ENCODE measurements at places on chromosomes 12 and 14.

DNA sequence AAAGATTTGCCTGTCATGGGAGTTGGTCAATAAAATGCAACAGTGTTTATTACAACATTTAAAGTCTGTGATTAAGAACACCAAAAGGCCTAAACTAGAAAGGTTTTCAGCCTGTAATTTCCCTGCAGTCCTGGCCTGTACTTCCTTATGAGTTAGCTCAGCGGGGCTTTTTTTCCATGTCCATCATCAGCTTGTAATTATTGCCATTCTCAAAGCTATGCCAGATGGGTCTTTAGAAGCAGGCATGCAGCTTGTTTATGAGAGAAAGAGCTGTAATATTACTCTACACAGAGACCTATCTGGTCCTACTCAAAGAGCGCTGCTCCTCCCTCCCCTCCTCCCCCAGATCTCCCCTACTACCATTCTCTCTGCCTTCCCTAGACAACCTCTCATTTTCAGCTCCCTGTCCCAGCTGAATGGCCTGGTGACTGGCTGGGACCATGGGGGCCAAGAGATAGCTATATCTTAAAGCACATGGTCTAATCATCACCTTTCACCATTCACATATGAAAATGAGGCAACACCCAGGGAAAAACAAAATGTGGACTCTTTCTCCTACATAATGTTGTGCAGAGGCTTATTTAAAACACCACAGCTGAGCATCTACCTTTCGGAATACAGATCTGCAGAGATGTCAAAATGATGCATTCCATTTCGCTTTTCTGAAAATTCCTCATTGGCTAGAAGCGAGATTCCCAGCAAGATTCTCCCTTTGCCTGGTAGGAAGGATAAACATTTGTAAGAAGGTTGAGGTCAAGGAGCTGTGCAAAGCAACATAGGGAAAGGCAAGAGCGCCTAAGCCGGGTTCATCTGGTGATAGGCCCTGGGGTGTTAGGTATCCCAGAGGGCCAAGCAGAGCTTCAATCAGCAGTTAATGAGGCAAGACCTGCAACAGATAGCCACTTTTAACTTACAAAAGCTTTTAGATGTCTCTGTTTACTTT is 209.7 kb upstream of the CDKN3 start:
- DNase-seq: no peak

GRCh38 chr14:23613242-23614070 is 22.7 kb upstream of the DHRS2 start:
- DNase-seq: no peak

GRCh38 chr12:64658892-64659481 is 48.7 kb downstream of the RASSF3 start:
- DNase-seq: no peak

GRCh38 chr12:6632026-6632983 is 3.5 kb downstream of the LPAR5 start:
- no peak for DNase-seq

DNA sequence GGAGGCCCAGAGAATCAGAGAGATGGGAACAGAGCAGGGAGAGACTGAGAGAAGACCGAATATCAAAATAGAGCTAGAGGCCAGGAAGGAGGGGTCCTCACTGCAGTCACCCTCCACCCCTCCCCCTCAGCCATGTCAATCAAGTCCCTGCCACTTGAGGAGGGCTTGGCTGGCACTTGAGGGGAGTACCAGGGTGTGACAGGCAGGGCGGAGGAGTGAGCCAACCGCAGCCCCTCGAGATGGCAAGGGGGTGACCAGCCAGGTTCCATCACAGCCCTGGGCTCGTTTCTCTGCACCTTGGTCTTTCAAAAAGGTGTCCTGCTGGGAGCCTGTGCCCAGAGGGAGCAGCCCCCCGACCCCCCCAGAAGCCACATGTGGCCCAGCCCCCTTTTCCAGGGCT is 4.2 kb downstream of the AQP5 start:
- no peak for DNase-seq

DNA sequence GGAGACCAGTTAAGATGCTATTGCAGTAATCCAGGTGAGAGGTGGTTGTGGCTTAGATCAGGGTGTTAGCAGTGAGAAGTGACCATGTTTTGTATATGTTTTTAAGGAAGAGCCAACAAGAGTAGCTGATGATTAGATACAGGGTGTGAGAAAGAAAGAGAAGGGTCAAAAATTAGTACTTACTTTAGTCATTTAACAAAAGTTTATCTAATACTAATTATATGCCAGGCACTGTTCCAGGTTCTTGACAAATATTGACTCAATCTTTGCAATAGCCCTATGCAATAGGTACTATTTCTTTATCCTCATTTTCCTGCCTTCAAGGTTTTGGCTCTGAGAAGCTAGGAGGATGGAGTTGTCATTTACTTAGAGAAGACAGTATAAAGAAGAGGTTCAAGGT is 70.2 kb downstream of the SSPN start:
- no peak for DNase-seq

DNA sequence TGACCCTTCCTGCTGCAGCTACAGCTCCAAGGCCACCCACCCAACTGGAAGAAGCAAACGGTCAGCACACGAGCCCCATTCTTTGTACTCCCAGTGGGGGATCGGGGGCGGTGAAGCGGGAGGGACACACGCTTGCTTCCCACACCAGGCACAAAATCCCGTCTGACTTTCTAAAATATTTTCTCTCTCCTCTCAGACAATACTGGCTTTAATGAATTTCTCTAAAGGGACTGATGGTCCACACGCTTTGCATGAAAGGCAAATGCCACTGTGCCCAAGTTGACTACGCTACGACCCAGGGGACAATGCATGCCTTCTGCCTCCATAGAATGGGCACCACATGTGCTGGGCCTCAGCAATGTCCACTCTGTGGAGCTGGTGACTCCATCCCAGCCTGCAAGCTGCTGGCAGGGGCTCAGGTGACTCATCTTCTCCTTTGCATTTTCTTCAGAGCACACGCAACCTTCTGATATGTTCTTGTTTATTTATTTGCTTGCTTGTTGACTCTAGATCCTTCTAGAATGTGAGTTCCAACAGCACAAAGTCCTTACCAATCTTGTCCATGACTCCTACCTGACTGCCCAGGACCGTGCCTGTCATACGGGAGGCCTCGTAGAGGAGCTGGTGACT is 15.6 kb downstream of the SYNE3 start:
- peak; percentile 86 for DNase-seq

- no peak for DNase-seq
Observed at GRCh38 chr12:52795694-52796428, at the start of gene KRT3. Gene KRT3 (minus strand): TSS chr12:52796117. CDS start chr12:52796042, 75 bp downstream.

GRCh38 chr12:96218989-96219678 is 25.0 kb downstream of the ELK3 start:
- no peak for DNase-seq

- no peak for DNase-seq
Observed at GRCh38 chr12:50375802-50376201, 20.6 kb downstream of the FAM186A start.

GRCh38 chr14:54219261-54220070 is 177.3 kb upstream of the CDKN3 start:
- DNase-seq: no peak

DNA sequence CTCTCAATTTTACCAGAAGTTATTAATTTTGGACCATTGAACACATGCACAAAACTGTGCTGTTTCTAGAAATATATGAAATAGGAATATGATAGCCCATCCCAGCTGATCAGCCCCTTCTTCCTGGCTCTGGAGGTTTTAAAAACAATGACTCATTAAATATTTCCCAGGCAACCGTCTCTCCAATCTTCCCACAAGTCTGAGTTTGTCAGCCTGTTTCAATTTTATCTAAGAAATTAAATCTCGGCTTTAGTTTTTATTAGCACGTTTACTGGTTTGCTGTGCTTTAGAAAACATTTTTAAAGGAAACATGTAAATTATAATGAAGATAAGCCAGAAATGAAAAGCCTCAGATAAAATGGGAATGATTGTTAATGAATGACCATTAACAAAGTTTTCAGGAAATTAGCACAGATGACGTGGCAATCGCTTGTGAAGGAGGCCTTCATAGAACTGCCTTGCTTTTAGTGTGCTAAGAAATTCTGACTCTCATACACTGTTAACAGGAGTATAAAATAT is 89.3 kb upstream of the RAP1B start:
- peak; percentile 92 for DNase-seq

DNA sequence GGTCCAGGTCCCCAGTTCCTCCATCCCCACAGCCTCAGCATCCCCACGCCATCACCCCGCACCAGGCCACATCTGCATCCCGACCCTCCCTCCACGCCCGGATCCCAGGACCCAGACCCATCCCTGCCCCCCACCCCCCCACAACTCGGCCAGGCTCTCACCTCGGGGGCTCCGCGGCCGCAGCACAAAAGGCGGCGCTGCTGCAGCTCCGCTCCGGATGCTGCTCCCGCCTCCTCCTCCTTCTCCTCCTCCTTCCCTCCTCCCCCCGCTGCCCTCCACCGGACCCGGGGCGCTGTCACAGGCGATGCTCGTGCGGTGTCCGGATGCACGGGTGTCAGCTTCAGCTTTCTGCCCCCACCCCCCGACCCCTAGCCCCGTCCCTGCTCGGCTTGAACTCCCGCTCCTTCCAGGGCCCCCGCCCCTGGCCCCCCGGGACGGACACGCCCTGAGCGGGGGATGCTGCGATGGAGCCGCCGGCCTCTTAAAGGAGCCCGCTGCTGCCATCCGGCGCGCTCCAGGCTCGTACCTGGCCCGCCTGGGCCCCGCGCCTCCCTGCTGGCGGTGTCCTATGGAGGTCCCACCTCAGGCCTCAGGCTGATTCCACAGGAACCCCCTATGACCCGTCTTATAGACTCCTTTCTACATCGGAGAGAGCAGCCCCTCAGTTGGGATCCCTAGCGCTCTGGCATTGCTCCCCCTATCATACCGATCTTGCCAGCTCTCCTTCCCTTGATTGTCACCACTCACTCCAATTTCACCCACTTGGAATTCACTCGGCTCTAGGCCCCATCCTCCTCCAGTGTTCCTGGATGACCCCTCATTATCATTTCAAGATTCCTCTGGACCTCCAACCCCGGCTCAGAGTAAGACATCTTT is at the start of gene MAP3K12:
TSS of gene MAP3K12 (minus strand) at position 193 of the 876 bp plus-strand sequence. CDS start 12,067 bp downstream, outside the sequence.
- peak; percentile 51 for DNase-seq

DNA sequence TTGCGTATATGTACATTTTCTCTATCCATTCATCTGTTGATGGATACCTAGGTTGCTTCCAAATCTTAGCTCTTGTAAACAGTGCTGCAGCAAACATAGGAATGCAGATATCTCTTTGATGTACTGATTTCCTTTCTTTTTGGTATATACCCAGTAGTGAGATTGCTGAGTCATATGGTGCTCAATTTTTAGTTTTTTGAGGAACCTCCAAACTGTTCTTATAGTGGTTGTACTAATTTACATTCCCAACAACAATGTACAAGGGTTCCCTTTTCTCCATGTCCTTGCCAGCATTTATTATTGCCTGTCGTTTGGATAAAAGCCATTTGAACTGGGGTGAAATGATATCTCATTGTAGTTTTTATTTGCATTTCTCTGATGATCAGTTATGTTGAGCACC is 44.3 kb downstream of the PELI2 start:
- DNase-seq: no peak

DNA sequence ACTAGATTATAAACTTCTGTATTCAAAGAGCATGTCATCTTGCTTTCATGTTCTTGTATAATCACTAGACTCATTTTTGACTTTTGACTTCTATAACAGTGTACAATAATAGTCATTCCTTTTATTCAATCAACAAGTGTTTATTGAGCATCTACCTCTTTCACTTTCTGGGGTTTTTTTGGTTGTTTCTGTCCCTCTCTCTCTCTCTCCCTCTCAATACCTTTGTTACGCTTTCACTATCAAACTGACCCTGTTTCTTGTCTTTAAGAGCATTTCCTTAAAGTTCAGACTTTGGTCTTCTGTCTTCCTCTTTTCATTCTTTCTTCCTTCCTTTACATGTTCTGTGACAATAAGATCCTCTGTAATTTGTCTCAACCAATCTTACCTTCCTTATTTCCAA is 49.5 kb downstream of the GPR137C start:
- DNase-seq: no peak

DNA sequence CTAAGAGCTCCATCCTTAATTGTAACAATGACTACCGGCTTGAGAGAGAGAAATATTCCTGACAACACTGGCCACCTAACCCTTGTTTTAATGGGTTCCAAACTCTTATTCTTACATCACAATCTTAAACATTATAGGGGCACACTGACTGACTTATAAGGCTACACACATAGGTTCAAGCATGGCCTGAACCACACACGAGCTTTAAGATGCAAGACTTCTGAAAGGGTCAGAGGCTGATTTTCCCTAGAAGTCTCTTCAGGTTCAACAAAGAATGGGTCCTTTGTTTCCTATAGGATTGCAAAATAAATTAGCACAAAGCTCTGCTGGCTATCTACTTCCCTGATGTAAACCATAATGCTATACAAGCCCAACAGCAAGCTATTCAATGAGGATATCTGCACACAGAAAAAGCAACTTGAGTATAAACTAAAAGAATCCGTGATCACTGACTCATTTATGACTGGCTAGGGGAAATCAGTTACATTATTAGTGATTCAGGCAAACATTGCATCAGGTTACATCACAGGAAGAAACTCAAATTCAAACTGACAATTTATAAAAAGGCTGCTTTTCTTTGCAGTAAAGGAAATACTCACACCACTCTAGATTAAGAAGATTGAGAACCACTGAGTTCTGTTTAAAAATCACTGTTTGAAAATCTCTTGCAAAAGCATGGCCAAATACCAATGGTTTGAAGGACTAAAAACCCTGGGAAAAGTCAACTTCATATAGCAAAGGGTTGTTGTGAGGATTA is 8.5 kb downstream of the BTG1 start:
- peak; percentile 91 for DNase-seq

DNA sequence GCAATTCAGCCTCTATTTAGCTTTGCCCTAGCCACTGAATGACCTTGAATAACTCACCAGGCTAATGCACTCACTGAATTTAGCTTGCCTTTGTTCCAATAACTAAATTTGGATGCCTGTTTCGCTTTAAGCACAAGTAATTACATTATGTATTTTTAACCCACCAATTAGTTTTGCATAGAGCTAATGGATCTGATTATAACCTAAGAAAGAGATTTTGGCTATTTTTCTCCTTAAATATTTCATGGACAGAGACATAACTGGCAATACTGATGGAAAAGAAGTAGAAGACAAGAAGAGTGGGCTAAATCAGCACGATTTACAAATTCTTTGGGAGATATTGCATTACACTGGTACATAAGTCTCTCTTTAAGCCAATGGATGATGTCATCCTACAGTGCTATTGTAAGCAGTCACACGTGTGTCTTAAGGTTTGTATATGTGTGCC is 85.7 kb downstream of the AKAP6 start:
- no peak for DNase-seq

- peak; percentile 73 for DNase-seq
Observed at GRCh38 chr12:11812586-11813437, 163.3 kb downstream of the ETV6 start.

- DNase-seq: no peak
Observed at GRCh38 chr14:88625671-88626070, 62.8 kb downstream of the ZC3H14 start.

DNA sequence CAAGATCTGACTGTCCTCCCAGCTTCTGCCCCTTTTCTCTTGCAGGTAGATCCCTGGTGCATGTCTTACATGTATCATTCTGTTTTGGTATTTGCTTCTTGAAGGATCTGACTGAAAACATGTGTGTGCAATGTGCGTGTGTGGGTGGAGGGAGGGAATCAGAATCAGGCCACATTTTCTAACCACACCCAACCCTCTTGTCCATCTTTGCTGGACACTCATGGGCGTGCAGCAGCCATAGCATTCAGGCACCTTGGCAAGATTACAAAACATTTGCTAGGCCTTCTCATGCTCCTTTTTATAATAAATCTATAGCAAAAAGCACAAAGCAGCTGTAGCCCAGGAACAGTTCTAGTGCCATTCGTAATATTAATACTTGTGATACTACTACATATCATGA is 233.6 kb upstream of the E2F7 start:
- no peak for DNase-seq

- no peak for DNase-seq
Observed at GRCh38 chr14:94562022-94562421, 780 bp downstream of the SERPINA4 start.

- no peak for DNase-seq
Observed at GRCh38 chr12:127399451-127399850, 867.5 kb upstream of the TMEM132C start.
